ENCODE measurements at places on chromosomes 3 and 15.

- no peak for DNase-seq
These were observed 204.7 kb downstream of the TBL1XR1 start for GRCh38 chr3:176992565-176992964.

DNA sequence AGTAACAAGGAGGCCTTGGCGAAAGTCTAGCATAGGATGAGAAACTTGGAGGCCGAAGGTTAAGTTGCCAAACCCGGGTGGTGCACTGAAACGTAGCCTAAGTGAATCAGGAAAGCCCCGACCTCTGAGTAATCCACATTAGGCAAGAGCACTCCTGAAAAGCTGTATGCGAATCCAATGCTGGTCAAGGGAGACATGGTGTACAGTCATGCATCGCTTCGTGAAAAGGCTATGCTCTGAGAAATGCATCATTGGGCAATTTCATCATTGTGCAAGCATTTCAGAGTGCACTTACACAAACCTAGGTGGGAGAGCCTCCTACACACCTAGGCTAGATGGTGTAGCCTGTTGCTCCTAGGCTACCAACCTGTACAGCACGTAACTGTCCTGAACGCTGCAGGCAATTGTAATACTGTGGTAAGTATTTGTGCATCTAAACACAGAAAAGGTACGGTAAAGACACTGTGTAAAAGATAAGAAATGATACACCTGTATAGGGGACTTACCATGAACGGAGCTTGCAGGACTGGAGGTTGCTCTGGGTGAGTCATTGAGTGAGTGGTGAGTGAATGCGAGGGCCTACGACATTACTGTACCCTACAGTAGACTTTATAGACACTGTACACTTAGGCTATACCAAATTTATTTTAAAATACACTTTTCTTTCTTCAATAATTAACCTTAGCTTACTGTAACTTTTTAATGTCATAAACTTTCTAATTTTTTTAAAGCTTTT, 222.5 kb downstream of the SHQ1 start:
- no peak for DNase-seq

GRCh38 chr3:149657926-149658743, at the start of gene WWTR1:
Gene WWTR1, minus strand, starts transcription at chr3:149658025. Its CDS starts 719 bp downstream, at chr3:149657306.
- peak; percentile 30 for DNase-seq

DNA sequence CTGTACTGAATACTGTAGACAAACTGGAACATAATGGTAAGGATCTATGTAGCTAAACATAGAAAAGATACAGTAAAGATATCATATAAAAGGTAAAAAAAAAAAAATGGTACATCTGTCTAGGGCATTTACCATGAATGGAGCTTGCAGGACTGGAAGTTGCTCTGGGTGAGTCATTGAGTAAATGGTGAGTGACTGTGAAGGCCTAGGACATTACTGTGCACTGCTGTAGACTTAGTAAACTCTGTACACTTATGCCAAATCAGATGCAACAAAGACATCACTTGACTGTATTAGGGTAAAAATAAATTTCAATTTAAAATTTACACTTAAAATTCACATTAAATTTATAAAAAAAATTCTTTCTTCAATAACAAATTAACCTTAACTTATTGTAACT, 281.3 kb upstream of the LMCD1 start:
- DNase-seq: no peak
